ENCODE measurements at places on chromosomes 5 and 9. TPM values are rescaled to one million over a fixed set of nuclear protein-coding genes. Genes with fewer than 3 reads are reported as not detected.

DNA sequence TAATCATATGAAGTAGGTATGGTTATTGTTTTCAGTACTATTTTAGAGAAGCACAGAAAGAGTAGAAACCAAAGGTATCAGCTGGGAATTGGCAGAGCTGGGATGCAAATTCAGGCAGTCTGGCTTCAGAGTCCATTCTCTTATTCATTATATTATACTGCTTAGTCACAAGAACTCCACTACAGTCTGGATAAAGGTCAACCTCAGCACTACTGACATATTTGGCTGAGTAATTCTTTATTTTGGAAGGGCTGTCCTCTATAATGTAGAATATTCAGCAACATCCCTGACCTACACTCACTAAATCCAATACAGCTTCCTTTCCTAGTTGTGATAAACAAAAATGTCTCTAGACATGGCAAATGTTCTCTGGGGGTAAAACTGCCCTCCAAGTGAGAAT lies 37.6 kb downstream of the PTGER4 start:
- DNase-seq = no peak

DNA sequence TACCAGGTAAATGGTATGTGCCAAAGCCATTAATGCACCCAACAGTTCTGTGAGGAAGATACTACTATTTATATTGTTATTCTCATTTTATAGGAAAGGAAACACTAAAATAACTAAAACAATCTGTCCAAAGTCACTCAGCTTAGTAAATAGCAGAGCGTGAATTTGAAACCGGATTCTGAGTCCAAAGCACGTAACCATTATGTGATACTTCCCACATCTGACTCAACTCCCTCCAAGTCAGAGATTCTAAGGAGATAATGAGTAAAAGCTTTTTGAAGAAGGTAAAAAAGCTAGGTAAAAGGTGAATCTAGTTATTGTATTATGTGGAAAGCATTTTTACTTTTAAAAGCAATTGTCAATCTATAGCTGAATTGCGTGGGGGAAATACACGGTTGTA lies 208.9 kb downstream of the PBX3 start:
- DNase-seq = no peak

CCNJL gene
- total RNA-seq = 6.5 TPM

DNA sequence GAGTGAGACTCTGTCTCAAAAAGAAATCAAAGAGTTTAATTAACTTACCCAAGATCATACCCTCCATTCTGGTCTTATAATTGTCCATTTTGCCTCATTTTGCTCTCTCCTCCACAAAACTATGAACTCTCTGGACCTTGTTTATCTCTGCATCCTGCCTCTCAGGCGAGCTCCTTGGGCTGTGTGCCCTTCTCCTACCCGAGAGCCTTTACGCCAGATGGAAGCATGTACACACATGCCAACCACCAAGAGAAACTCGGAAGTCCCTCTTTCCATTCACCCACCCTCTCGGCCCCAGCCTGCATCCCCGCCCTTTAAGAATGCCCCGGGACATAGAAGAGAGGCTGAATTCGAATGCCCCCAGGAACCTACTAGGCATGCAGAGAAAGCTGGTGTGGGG lies 25.9 kb downstream of the CPLX2 start:
- no peak for DNase-seq

PPP2CA gene
- total RNA-seq = 179 TPM

DNA sequence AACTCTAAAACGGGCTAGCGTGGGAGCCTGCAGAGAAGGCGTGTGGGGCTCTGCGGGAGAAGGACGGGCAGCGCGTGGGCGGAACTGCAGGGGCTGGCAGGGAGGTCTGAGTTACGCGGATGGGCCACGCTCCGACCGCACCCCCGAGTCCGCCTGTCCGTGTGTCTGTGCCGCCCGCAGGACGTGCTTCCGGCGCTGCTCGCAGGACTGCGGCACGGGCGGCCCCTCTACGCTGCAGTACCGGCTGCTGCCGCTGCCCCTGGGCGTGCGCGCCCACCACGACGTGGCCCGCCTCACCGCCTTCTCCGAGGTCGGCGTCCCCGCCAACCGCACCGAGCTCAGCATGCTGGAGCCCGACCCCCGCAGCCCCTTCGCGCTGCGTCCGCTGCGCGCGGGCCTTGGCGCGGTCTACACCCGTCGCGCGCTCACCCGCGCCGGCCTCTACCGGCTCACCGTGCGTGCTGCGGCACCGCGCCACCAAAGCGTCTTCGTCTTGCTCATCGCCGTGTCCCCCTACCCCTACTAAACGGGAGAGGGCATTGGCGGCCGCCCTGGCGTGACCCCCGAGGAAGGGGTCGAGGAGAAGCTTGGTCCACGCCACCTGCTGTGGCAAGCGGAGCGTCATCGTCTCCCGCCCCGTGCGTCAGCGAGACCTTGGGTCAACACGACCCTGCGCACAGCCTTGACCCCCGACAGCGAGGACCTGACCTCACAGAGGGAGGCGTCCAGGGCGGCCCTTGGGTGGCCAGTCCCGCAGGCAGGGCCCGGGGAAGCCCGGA lies 11.4 kb upstream of the ASS1 start:
- DNase-seq = no peak

IFNA21 gene
- not detected for total RNA-seq

- DNase-seq = no peak
Observed at GRCh38 chr5:131756942-131757341, 39.9 kb downstream of the FNIP1 start.

DNA sequence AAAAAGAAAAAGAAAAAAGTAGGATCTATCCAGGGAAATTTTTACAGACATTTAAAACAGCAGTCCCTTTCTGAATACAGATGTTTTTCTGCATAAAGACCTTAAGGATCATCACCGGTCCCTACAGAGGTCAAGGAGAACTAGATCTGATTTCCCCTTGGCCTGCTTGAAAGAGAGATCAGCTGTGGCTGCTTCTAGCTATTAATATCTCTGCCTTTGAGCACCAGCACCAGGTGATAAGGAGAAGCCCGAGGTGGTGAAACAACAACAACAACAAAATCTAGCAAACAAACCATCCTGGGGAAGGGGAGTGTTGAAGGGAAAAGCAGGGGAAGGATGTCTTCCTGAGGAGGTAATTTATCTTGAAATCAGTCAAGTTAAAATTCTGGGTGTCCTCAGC lies 42.1 kb downstream of the ZNF366 start:
- no peak for DNase-seq

- no peak for DNase-seq
Observed at GRCh38 chr5:82045554-82046275, 73.9 kb downstream of the ATG10 start.

ADGRD2 gene
- total RNA-seq = not detected

AQP3 gene
- total RNA-seq = 17.3 TPM

C5orf58 gene
- total RNA-seq = not detected

DNA sequence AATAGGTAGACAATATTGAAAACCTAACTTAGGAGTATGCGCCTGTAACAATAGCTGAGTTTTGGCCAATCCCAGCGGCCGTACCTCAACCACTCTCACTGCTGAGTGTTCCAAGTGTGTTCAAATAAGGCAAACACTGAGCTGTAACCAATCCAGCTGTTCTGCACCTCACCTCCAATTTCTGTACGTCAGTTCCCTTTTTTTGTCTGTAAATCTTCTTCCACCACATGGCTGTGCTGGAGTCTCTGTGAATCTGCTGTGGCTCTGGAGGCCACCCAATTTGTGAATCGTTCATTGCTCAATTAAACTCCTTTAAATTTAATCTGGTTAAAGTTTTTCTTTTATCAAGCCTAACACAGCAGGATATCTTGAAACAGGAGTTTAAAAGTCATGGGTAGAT lies 116.3 kb downstream of the SLC28A3 start:
- no peak for DNase-seq

- DNase-seq = no peak
Observed at GRCh38 chr9:124625087-124625486, 117.9 kb upstream of the NR5A1 start.

- peak; percentile 45 for DNase-seq
Observed at GRCh38 chr5:56429110-56429561, 196.0 kb upstream of the ANKRD55 start.

DNA sequence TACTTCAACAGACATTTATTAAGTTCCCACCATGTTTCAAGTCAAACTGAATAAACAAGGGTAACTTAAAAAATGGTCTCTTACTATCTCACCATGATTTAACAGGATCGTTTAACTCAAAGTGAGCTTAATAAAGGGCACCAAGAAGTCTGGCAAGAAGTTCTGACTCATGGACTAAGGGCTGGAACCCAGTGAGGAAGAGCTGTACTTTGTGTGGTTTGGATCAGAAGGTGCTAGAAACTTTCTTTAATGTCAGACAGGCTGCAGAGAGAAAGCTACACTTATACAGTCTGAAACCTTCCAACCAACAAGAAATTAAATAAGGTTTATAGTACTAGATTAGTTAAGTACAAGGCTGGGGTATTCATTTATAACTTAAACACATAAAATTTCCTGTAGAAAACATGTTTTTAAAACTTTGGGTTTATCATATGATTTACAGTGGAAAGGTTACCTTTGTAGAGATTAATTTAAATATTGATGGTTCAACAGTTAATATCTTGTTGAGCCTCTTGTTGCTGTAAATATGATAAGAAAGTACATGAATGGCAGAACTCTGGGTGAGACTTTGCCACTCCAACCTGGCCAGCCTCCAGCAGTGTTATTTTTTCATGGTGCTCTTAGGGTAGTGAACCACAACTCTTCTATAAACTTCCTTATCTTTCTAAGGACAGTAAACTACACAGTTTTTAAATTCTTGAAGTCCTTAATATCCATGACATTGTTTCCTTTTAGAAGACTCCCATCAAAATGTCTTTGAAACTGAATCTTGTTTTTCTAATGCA lies 162.8 kb downstream of the MAN2A1 start:
- DNase-seq = no peak

DNA sequence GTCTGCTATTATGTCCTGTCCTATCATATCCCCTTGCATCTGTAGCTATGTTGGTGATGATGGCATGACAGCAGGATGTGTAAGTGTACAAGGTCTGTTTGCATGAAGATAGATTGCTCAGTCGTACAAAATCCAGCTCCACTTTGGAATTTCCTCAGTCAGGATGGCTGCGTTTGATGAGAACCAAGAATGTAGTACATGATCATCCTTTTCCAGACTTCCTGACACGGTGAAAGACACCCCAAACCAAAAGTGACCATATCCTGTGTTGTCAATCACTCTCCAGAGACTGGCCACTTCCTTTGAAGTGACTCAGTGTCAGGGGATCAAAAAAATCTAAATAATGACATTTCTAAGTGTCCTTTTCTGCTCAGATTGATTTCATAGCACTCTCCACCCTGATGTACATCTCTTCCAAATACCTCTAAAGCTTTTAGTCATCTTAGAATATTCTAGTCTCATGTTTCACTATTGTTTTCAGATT lies 213.4 kb downstream of the PLK2 start:
- no peak for DNase-seq

DNA sequence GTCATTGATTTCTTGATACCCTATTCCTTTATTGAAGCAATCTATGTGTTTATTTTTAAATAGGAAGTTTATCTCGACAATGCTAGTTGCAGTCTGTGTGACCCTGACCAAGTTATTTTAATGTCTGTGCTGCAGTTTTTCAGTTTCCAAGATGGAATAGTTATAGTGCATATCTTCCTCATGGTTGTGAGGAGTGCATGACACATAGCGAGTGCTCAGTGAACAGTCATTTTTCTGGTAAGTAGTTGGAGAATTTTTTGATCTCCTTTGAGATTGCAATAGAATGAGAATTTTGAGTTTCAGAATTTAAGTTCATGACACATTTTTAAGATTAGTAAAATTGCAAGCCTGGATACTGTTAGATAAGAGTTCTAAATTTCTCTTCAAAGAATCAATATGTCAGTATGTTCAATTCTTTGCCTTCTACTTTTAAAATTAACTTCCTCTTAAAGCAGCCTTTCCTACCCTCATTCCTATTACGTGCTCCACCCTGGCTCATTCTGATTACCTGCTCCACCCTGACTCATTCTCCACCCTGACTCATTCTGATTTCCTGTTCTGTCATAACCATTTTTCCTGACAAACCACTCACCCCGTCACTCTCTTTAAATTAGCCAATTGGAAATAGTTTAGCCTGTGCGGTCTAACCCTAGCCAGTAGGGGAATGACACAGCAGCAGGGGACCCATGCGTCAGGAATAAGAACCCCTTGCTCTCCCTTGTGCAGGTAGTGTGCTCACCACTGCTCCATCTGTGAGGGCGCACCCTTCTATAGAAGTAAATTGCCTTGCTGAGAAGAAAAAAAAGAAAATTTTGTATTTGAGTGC lies 30.7 kb downstream of the SPIN1 start:
- DNase-seq = no peak

DNA sequence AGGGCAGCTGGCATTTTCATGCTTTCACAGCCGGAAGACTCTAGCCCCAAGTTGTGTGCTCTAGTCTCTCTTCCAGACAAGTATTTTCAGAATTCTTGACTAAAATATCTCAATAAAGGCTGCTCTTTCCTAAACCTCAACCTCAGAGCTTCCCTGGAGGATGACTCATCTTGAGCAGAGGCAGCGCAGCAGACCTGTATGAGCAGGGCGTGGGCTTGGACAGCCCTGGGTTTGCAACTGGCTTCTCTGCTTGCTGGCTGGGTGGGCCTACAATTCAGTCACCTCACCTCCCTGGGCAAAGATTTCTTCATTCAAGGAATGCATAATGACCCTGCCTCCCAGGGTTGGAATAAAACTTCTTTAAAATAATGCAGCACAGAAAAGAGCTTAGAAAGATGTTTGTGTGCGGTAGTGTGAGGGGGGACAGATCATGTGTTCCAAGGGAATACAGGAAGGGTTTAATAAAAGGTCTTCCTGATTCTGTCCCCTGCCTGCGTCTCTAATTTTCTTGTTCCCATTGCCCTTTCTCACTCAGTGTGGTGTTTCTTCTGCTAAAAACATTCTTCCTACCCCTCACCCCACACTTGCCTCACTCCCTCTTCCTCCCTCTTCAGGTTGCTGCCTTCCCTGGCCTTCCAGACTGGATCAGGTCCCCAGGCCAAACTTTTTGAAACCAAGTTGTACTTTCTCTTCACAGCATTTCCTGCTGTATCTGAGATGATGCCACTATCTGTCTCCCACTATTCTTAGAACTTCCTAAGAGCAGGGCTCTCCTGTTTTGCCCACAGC lies 39.4 kb upstream of the MAP1B start:
- peak; percentile 28 for DNase-seq

DNA sequence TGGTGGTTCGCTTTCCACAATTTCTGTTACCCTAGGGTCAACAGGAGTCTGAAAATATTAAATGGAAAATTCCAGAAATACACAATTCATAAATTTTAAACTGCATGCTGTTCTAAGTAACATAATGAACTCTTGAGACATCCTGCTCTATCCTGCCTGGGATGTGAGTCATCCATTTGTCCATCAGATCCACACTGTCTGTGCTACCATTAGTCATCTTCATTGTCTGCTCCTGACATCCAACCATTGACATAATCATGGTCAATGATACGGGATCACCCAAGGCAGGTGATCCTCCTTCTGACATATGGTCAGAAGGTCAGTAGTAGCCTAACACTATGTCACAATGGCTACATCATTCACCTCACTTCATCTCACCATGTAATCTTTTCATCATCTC lies 276.7 kb upstream of the KIF2A start:
- DNase-seq = no peak

- DNase-seq = no peak
Observed at GRCh38 chr5:150448334-150448733, 1.2 kb downstream of the RPS14 start.

ARSI gene
- total RNA-seq = 0.18 TPM

GRCh38 chr9:93827545-93828330 lies 127.4 kb downstream of the BARX1 start:
- peak; percentile 41 for DNase-seq

GRCh38 chr5:5613261-5613990 lies 190.9 kb downstream of the ICE1 start:
- no peak for DNase-seq

- DNase-seq = no peak
Observed at GRCh38 chr5:448061-448765, 5.2 kb downstream of the EXOC3 start.

All from SJCRH30 (cell line).